Hematopoietic multipotent progenitor cell treated with erythropoietin and hydrocortisone succinate and interleukin-3 and kit ligand, for 4 days (in vitro differentiated cells): ENCODE measurements at places on chromosomes 1 and 21.

DNA sequence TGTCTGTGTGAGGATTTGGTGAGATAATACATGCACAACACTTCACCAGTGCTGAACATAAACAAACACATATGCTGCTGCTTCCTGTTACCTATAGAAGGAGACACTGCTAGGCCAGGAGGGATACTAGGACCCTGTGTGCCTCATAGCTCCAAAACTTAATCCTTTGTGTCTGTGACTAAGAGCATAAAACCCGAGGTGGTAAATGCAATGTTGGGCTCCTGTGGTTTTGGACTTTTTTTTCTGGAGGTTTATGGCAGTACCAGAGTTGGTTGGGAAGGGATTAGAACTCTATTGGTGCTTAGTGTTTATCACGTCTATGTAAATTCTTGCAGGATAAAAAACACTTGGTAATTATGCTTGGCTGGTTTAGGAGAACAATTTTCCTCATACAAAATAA lies 122.9 kb downstream of the NUF2 start:
- no peak for DNase-seq

DNA sequence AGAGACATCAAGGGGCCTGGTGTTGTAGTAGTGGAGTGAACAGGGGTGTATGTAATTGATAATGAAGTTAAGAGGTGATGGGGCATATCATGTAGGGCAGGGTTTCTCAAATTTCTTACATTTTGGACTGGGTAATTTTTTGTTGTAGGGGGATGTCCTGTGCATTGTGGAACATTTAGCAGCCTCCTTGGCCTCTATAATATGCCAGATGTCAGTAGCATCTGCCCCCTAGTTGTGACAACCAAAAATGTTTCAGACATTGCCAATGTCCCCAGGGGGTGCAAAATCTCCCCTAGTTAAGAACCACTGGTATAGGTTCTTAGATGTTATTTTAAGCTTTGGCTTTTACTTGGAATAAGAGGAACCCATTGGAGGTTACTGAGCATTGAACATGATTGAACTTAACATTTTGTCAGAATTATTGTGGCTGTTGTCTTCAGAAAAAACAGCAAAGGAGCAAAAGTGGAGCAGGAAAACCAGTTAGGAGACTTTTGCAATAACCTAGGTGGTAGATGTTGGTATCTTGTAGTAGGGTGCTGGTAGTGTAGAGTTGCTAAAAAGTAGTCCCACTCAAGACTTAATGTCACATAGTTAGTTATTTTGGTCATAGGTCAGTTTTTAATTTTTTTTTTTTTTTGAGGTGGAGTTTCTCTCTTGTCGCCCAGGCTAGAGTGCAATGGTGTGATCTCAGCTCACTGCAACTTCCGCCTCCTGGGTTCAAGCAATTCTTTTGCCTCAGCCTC lies 6.2 kb downstream of the ZNF326 start:
- DNase-seq, result peak; percentile 45

- no peak for DNase-seq
Measured at GRCh38 chr1:38929054-38929453, 12.6 kb downstream of the RHBDL2 start.

DNA sequence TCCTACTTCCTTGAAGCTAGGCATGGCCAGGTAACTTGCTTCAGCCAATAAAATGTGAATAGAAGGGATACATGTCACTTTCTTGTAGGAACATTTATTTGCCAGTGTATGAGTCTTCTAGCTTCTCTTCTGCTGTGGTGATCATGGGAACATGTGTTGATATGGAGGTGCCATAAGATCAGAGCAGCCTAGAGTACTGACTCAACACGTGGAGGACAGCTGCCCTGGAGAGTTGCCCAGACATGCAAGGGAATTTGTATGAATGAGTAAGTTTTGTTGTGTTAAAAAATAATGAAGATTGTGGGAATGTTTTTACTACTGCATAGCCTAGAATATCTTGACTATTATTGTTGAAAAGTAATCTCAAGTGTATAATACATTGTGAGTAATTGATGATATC lies 502.3 kb downstream of the NUF2 start:
- no peak for DNase-seq

DNA sequence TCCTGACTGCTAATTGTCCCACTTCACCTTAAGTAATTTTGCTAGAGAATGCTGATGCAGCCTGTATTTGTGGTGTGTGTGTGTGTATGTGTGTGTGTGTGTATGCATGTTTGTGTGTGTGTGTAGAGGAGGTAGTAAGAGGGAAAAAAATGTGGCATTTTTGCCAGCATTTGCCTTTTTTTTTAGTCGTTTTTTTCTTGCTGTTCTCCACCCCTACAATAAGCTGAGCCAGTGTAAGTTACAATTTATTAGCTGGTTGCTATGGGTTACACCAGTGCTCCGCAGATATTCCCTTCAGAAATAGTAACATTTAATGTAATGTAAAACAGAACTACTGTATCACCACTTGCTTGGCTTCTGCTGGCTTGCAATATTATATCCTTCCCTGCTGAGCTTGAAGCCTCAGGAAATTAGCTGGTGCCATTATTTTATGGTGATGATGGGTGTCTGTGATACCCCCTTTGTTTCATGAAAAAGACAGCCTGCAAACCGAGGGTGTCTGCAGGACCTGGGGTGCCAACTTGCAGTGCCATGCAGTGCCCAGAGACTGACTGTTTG lies 23.4 kb upstream of the IGSF3 start:
- DNase-seq, result no peak

DNA sequence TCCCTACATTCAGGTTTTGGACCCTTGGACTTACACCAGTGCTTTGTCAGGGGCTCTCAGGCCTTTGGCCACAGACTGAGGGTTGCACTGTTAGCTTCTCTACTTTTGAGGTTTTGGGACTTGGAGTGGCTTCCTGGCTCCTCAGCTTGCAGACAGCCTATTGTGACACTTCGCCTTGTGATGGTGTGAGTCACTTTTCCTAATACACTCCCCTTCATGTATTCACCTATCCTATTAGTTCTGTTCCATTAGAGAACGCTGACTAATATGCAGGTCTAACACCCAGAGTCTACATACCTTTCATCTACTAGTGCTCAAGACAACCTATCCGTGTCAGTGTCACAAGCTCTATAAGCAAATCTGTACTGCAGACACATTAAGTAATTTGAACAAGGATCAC lies 605.3 kb downstream of the KCNT2 start:
- no peak for DNase-seq

GRCh38 chr1:166354406-166354805 lies 187.6 kb upstream of the FAM78B start:
- DNase-seq, result no peak

DNA sequence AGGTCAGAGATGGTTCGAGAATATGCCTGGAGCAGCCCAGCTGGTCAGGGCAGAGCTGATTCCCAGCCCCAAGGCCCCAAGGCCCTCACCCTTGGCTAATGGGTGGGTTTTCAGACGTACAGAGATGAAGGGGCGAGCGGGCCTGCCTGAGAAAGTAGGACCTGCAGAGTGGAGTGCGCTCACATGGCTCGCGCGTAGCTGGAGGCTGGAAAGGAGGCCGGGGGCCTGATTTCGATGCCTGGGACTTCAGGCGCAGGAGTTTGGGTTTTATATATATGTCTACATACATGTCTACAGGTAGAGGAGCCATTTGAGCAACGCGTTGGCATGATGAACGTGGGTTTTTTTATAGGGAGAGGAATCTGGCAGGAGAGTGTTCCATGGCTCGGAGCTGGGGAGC lies 8.9 kb downstream of the COQ8A start:
- DNase-seq, result no peak

DNA sequence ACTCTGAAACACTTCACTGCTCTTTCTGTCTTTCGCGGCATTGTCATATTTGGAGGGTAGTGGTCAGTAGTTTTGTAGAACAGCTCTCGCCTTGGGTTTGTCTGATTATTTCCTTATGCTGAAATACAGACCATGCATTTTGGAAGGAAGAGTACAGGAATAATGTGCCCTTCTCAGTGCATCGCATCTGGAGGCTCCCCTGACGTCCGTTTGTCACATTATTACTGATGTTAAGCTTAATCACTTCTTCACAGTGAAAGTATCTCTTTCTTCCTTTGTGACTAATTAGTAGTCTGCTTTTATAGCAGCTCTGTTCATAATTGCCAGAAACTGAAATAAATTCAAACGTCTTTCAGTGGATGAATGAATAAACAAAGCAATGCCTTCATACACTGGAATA lies 85.7 kb upstream of the CXADR start:
- no peak for DNase-seq

DNA sequence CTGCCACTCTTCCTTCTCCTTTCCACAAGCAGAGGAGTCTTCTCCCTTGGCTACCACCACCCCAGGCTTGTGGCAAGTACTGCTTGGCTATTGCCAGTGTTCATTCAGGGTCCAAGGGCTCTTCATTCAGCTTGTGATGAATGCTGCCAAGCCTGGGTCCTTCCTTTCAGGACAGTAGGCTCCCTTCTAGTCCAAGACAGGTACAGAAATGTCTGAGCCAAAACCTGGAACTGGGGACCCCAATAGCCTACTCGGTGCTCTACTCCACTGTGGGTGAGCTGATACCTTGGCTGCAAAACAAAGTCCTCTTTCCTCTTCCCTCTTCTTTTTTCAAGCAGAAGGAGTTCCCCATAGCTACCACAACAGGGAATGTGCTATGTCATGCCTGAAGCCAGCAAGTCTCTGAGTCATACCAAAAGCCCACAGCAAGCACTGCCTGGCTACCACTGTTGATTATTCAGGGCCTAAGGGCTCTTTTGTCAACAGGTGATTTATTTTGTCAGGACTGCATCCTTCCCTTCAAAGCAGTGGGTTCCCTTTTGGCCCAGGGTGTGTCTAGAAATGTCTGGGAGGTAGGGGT lies 268.9 kb downstream of the HHAT start:
- DNase-seq, result peak; percentile 74

DNA sequence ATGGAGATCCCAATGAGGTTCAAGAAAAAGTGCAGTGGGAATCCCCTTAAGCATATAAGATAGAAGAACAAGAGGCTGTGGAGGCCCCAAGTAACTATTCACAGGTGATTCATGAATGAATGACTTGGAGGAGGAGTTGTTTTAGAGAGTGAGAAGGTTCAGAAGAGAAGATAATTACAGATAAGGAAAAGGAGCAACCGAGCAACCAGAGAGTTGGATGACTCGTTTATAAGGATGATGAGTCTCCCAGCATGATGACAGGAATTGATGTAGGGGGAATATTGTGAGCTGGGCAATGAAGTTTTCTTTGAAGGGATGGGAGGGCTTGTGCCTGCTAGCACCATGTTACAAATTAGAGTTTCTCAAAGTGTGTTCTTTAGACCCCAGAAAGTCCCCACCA lies 9.8 kb downstream of the C8A start:
- DNase-seq, result no peak

GRCh38 chr1:26349188-26349876 lies 4.6 kb downstream of the CRYBG2 start:
- DNase-seq, result no peak

GRCh38 chr1:36440044-36440443 lies 10.2 kb downstream of the OSCP1 start:
- DNase-seq, result no peak

GRCh38 chr21:37087188-37087587 lies 14.1 kb downstream of the TTC3 start:
- DNase-seq, result peak; percentile 78

DNA sequence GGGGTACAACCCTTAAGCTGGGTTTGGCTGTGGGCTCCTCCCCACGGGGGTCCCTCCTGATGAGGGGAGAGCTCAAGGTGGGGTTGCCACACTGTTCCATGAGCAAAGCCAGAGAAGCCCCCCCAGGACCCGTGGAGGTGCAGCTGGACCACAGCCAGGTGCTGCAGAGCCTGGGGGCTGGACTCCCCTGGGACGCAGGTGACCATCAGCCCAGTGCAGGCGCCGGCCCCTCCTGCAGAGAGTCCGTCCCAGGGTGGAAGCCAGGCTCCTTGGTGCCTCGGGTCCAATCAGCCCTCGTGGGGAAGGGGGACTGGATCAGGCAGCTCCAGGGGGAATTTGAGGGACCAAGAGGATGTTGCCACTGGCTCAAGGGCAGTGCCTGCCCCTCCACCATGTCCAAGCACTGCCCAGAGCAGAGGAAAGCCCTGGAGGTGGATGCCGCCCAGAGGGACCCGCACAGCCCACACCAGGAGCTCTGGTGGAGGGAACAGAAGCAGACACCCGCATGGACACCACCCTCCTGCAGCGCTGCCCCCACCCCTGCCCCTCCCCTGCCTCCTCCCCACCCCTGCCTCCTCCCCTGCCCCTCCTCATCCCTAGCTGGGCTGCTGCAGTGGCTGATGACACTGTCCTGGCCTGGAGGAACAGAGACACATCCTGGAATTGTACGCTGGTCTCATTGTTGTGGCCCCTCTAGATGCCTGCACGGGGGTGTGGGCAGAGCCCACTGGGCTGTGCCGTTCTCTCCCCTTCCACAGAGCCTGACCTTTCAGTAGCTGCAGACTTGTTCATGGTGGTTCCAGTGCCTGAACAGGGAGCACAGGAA lies 30.8 kb upstream of the COL18A1 start:
- no peak for DNase-seq

GRCh38 chr1:103239034-103239433 lies 130.7 kb upstream of the COL11A1 start:
- no peak for DNase-seq
